Cardiac muscle cell (in vitro differentiated cells and primary cell): ENCODE measurements at places on chromosomes 16 and 17.
A peak's percentile ranks its signal among the peaks of the same experiment; 100 is the strongest.

DNA sequence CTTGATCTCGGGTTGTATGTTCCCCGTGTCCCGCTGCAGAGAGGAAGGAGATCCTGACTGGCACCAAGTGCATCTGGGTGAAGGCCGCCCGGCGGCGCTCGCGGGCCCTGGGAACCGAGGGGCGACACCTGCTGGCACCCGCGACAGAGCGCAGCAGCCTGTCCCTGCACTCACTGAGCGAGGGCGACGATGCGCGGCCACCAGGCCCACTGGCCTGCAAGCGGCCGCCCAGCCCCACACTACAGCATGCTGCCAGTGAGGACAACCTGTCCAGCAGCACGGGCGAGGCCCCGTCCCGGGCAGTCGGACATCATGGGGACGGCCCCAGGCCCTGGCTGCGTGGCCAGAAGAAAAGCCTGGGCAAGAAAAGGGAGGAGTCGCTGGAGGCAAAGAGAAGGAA, 7.5 kb downstream of the BTBD17 start:
- DNase-seq, result peak; percentile 83

DNA sequence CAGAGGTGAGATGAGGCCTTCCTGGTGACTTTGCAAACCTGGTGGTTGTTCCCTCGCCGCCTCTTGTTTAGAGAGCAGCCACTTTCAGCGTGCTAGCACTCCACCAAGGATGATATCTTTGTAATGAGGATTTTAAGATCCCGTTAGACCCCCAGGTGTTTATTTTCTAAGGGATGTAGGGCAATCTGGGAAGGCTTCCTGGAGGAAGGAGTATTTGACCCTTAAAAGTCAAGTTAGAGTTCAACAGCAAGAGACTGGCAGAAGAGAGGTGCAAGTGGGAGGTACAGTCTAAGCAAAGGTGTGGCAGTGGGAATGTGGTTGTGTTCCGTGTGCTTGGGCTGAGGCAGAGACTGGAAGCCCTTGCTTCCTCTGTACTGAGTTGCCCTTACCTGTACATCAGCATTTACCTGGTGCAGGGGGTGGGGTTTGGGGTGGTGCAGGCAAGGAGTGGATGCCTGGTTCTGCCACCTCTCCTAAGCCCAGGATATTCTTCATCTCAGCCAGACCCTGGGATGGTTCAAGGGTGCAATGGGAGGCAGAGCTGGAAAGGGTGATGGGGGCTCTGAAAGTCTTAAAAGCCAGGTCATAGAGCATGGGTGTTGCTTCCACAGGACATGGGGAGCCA, 83.6 kb downstream of the SDR42E1 start:
- DNase-seq, result no peak

- DNase-seq, result no peak
Observed at GRCh38 chr17:58516644-58517377, 2.4 kb upstream of the MTMR4 start.

GRCh38 chr17:71593078-71593477, 527.7 kb upstream of the SOX9 start:
- no peak for DNase-seq

DNA sequence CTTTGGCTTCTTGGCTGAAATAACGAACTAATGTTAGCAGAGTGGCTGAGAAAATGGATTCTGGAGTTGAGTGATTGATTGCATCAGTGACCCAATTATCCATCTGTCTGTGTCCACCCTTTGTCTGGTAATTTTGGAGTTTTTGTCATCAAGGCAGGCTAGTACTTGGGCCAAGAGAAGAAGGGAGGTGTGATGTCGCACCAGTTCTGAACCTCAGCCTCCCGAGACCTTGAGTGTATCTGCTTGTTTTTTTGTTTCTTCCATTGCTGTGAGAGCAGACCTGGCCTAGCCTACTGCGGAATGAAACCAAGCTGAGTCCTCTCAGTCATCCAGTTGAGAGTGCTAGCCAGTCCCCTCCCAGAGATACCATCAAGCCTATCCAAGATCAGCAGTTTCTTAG, 4.5 kb downstream of the ABCA8 start:
- no peak for DNase-seq

DNA sequence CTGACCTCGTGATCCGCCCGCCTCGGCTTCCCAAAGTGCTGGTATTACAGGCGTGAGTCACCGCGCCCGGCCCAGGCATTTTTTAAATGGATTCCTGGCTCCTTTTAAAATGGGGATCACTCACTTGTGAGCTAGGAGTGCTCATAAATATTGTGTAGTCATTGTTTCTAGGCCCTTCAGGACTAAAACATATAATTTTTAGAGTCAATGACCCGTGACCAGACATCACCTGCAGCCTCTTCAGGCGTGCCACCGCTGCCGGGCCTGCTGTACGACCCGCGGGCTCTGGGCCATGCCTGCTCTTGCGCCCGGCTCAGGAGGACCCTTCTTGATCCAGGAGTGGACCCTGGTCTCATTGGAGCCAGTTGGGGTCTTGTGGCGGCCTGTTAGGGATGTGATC, 30.8 kb downstream of the EFCAB5 start:
- DNase-seq, result no peak
